ENCODE measurements at places on chromosomes 13 and 19.

DNA sequence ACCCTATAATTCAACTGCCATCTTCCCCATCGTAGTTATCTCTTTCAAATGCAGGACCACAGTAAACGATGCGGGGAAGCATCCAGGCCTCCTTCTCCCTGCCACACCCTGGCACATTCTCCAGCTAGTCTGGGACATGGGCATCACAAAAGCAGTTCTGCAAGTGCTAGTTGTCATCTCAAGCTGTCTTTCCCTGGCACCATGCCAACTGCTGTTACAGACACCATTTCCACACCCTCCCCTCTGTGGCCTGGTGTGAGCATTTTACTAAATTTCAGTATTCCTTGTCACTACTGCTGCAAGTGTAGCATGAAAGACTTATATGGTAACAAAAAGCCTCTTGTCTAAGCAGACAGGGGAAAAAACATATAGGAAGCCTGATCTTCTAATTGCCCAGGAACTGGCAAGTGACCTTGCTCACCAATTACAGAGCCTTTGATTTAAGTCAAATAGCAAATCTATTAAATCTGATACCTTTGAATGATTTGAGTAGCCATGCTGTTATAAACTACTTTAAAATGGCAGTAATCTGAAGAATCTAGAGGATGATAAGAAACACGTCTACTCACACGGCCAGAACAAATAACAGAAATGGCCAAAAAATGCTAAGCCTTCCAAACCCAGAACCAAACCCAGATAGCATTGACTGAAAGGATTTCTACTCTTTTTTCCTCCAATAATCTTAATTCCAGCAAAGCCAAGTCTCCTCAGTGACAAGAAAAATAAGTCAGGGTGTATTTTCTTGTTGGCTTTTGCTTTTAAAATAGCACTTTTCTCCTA is 179.0 kb downstream of the NUFIP1 start:
- DNase-seq, result peak; percentile 7

DNA sequence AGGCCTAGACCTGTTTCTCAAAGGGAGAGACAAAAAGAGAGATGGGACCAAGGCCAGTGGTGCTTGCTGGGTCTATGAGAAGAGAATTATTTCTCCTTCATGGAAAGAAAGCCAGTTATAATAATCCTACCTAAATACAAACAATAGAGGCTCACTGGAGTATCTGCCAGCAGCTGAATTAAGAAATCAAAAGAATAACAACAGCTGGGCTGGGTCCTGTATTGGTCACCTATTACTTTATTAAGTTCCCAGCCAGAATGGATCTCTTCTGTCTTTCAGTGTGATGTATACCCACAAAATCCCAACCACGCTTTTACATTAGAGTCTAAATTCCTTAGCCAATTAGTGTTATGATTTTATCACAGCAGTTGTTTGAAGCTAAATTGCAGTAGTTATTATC is 297.8 kb upstream of the DACH1 start:
- no peak for DNase-seq

DNA sequence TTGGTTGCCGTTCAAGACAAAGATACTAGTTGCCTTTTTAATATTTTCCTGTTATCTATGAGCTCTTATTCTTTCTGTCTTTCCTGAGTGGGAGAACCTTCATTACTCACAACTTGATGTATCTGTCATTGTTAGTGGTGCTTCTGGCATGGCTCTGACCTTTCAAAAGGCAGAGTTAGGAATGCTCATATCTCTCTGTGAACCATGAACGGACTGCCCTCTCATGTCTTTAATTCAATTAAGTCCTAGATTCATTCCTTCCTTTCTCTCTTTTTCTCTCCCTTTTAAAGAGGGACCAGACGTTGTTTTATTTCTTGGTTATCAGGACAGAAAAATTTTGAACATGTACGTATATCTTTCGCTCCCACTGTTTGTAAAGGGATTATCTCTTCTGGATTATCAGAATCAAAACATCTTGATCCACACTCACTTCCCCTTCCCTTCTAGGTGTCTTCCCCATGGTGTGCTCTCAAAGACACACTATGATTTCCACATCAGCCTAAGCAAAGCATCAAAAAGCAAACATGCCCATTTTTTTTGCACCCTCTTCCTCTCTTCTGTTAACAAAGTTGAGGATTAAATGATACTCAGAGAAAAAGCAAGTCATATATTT is 90.3 kb downstream of the LRCH1 start:
- no peak for DNase-seq

DNA sequence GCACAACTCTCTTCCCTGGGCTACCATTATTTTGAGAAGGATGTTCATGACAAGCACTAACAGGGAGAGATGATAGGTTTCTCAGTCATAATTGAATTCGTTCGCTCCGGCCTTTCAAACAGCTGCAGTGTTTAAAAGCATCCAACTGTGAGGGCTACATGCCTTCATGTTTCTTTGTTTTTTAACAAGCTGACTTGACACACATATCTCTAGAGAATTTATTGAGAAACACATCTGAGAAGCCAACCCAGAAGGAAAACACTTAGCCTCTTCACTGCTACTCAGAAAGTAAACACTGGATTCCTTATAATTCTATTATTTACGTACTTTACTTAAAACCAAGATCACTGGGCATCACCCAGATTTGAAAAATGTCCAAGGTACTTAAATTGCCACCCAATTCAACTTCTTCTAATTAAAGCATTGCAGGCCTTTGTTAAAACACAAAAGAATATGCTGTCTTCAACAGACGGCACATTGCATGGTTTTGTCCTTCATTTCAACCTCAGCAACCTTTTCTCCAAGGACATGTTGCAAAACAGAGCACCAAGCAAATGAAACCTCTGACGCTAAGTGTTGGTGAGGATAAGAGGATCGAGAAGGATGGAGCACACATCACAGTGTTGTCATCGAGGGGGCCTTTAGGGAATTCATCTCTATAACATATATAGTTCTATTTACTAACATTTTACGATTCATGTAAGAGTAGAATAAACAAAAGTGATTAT is 75.8 kb downstream of the TBC1D4 start:
- DNase-seq, result no peak

DNA sequence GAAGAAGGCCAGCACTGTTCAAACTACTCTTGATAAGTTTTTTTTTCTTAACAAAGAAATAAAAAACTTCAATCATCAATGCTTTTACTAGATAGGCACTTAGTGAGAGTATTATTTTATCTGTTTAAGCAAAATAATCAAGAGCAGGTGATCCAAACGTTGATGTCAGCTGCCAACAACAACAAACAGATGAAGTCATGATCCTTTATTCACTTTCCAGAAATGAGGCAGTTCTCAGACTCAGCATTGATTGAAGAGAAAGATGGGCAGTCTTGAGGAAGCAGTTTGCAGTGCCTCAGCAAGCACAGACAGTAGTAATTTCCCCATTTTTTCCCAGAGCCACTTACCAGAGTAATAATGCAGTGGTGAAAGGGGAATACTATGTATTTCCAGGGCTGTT is 38.4 kb upstream of the CSNK1A1L start:
- no peak for DNase-seq

GRCh38 chr13:105627270-105627669 is 908.2 kb downstream of the EFNB2 start:
- DNase-seq, result no peak

- no peak for DNase-seq
These were observed 200.2 kb downstream of the DCLK1 start for GRCh38 chr13:35930665-35931631.

DNA sequence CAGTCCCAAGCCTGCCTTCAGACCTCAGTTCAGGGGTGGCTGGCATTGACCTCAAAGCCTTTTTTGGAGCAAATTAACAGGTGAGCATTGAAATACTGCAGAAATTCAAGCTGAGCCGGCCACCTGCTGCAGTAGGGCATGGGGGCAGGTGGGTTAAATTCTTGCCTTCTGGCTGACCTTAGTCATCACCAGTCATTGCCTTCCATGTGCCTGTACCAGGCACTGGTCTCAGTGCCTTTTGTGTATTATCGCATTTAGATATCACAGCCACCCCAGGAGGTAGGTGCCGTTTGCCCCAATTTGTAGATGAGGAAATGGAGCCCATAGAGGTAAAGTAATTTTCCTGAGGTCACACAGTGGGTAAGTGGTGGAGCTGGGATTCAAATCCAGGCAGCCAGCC is 7.2 kb downstream of the PPP1R37 start:
- no peak for DNase-seq

DNA sequence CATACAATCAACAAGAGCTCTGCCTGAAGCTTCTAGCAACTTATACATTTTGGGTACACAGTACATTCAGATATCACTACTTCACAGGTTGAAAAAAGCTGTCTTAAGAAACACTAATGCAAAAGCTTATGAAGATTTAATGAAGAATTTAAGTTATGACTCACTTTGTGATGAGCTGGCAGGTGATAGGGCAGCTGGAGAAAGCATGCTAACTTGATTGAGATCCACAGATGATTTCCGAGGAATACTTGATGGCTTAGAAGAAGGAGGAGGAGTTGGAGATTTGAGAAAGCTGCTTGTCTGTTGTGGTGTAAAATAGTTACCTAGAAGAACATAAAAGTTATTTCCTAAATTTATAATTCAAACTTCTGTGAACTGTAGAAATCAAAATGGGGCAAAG is 23.3 kb downstream of the EXOSC8 start:
- DNase-seq, result no peak

- DNase-seq, result no peak
These were observed 1432.4 kb downstream of the UQCRFS1 start for GRCh38 chr19:27780367-27781075.

DNA sequence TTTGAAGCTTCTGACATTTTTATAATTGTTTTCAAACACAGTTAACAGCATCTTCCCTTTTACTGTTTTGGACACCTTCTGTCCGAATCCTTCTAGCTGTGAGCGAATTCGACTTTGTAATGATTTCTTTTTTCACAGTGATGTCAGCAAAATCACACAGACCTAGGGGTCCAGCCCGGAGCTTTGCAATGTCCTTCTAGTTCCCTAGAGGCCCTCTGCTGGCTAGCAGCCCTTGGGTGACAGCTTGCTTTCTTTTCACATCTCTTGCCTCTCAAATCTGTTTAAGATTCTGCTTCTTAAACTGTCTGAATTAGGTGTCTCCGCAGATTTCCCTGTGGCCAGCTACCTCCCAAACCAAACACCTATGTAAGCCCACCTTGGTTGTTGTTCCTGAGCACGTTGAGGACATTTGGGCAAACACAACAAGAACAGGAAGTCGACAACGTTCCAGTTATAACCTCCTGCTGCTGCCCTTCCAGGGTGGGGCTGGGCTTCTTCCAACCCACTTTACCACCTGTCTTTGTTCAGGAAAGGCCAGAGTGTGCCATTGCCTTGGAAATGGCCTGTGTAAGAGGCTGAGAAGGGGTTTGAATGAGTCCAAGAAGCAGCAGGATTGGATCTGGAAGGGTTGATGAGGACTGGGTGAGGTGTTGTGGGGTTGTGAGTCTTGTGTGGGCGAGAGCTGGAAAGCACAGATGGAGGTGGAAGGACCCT is 123.1 kb downstream of the ATP8A2 start:
- no peak for DNase-seq

DNA sequence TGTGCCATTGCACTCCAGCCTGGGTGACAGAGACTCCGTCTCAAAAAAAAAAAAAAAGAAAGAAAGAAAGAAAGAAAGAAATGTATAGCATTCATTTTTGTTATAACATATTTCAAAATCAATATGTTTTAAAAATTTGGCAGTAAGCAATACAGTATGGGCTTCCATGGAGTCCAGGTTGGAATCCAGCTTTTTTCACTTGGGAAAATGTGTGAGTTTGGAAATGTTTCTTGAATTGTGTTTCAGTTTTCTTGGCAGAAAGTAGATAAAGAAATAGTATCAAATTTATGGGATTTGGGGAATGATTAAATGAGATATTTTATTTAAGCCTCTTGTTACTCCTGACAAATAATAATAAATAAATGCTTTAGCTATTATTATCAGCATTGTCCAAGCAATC is 225.6 kb downstream of the PCDH9 start:
- no peak for DNase-seq

- DNase-seq, result no peak
These were observed 1.1 kb downstream of the PRODH2 start for GRCh38 chr19:35811317-35812219.

DNA sequence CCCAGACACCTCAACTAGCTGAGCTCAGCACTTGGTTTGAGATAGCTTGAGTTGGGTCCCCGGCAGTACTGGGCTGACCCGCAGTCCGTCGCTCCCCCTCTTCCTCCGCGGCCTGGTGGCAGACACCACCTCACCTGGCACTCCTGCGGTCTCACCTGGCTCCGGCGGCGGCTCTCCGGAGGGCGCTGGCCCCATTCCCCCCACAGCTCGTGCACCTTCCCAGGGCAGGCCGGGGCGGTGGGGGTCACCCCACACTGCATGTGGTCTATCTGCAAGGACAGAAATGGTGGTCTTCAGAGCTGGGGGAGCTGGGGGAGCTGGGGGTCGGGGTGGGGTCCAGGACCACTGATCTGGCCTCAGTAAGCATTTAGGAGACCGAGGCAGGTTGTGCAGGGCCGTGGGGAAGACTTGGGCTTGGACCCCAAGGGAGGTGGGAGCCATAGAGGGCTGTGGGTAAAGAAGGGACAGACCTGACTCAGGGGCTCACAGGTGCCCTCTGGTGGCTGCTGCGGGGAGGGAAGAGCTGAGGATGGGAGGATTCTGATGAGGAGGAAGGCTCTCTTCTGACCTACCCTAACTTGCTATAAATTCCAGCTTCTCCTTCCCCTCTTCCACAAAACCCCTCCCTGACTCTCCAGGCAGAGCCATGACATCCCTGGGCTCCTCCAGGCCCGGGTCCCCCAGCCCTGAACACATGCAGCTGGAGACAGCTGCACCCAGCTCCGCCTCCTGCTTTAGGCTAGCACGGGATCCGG is 6.7 kb upstream of the PLIN4 start:
- peak; percentile 19 for DNase-seq

- DNase-seq, result no peak
These were observed 92.3 kb downstream of the TUBA3C start for GRCh38 chr13:19089315-19089714.

DNA sequence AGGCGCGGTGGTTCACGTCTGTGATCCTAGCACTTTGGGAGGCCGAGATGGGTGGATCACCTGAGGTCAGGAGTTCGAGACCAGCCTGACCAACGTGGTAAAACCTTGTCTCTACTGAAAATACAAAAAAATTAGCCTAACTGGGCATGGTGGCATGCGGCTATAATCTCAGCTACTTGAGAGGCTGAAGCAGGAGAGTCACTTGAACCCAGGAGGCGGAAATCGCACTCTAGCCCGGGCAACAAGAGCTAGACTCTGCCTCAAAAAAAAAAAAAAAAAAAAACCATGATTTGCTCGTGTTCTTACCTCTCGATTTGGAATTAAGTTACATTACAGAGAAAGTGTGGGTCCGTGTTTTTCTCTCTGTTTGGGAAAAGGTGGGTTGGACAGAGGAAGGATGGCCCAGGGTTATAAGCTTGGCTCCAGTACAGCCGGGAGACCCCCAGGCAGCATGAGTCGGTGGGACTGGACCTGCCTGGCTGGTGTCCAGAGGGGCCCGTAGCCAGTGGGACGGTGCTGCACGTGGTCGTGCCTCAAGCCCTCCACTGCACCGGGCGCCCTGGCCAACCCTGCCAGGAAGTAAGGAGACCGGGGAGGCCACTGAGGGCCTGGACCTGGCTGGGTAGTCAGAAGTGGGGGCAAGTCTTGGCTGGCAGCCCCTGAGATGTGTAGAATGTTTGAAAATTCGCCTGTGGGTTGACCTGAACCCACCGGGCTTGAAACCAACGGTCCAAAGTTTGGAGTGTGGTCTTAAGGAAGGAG is 3.7 kb downstream of the RPS15 start:
- DNase-seq, result no peak
